Stimulated activated CD8-positive, alpha-beta memory T cell treated with anti-CD3 and anti-CD28 coated beads, Interleukin-4, amount 100 ng/mL, for 1 hour (primary cell): ENCODE measurements at places on chromosomes 3 and 15.

- DNase-seq = no peak
Measured at GRCh38 chr15:78083186-78083585, 5.7 kb upstream of the TBC1D2B start.

GRCh38 chr3:62011666-62012065 lies 361.7 kb downstream of the FEZF2 start:
- DNase-seq = no peak

DNA sequence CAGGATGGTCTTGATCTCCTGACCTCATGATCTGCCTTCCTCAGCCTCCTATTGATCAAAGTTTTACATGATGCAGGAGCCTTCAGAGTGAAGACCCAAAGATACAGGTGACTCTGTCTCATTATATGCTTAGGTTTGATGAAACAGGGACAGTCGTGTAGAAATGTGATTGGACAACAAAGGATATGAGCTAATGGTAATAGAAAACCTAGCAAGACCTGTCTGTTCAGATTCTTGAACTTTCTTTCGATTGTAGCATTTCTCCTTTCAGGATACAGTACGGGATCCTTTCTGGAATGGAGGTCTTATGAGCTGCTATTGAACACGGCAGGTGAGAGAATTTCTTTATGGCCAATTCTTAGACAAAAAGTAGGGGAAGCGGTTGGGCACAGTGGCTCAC lies at the start of gene ACKR2:
TSS of gene ACKR2 (plus strand) at position 244 of the 400 bp plus-strand sequence. CDS start 55,058 bp downstream, outside the sequence.
- no peak for DNase-seq

DNA sequence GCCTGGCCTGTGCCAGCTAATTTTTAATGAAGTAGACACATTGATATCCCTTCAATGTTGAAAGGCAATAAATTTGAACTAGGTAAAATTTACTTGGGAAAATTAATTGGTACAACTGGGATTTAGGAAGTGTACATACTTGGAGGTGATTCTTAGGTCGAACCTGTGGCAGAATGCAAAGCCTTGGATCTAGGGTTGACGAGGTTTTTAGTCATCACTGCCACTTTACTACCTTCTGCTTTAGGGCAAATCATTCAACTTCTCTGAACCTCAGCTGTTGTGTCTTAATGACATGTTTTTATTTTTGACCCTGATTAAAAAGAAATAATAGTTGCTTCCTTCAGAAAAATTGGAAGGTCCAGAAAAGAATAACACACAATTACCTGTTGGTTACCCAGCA lies 2.5 kb downstream of the APPL1 start:
- no peak for DNase-seq

GRCh38 chr3:10955711-10956453 lies 36.7 kb upstream of the SLC6A1 start:
- DNase-seq = no peak

- no peak for DNase-seq
Measured at GRCh38 chr3:154135511-154136173, 14.5 kb downstream of the ARHGEF26 start.

DNA sequence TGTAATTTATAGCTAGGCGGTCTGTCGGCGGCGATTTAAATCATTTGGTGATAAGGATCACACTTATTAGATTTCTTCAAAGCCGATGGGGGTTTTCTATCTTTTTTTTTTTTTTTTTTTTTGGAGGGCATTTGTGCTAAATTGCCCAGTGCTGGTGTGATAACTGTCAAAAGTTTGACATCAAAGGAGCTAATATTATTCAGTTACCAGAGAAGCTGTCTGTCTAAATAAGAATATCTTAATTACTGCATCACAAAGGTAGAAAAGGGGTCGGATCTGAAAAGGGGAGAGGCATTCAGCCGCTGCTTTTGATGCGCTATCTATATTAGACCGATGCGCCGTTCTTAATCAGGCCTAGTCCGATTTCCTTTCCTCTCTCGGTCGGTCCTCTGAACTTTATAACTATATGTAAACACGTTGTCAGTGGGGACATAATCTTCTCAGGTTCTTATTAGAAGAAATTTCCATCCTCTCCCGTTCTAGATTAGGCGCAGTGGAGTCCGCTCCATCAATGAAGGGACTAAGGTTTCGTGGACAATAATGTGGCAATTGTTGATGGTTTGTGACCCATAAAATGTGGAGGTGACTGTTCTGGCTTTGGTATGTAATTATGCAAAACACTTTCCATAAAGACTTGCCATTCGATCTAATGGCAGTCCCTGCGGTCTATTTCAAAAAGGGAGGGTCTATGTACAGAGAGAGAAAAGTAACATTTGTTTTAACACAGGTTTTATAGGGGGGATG lies 31.7 kb downstream of the NR2F2 start:
- no peak for DNase-seq

DNA sequence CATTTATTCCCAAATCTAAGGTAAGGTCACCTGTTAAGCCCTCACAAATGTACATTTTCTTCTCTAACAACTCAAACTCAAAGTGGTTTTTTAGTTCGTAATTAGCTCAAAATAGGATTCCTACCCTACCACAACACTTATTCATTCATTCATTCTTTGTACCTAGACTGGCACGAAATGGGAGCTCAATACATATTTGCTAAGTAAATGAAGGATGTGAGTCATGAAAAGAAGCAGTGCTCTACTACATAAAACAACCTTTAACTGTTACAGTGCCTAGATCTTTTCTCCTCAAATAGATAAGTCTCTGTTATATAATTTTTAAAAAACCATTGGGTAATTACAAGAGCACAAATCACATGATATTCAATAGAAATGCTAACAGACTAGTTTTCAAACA lies 13.1 kb downstream of the RSL24D1 start:
- no peak for DNase-seq
